ENCODE measurements at places on chromosomes 4 and X.

DNA sequence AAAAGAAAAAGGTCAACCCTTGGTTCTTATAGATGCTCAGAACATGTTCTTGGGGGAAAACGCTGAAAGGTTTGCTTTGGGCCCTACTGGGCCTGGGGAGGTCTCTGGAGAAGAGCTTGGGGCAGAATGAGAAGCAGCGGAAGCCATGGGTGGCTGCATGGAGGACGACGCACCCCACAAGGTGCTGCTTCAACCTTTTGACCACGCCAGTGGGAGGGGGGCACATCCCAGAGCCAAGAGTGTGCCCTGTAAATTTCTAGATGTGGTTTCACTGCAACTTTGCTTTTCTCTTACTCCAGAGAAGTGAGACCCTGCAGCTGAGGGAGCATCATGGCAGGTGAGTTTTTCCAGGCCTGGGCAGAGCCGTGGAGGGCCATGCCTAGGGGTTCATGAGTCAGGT, 3.2 kb downstream of the PRRG3 start:
- DNase-seq = no peak

GRCh38 chr4:83860200-83860599, 324.3 kb downstream of the GPAT3 start:
- DNase-seq = no peak

DNA sequence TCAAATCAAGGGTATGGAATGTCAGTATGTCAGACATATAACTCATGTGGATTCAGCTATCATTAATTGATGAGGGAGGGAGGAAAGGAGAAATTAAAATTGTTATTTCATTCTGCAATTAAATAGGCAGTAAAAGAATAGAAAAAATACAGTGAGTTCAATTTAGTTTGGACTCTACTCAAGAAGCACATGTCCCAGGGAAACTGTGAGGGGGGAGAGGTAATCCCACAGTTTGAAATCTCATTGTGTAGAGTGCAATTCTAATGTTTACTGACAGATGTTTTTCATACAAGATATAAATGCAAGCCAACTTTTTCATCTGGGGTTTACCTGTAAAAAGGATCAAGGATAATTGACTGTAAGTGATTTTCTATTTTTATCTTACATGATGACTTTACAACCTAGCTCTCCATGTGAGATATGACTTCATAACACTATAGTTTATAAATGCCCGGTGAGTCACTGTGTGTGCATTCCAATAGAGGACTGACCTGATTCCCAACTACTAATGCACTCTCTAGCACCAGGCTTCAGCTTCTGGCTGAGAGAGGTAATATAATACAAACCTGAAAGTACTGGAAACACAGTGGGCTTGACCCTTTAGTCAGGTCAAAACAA, 35.2 kb upstream of the SCD5 start:
- no peak for DNase-seq

DNA sequence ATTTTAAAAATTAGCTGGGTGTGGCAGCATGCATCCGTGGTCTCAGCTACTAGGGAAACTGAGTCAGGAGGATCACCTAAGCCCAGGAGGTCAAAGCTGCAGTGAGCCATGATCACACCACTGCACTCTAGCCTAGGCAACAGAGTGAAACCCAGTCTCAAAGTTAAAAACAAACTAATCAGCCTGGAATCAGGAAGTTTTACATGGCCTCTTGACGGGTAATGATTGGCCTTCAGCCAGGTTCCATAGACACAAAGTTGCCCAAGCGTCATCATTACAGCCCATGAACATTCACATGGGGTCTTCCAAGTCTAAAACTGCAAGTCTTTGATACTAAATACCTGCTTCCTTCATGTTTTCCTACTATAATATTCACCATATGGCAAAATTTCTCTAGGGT, 10.0 kb upstream of the RGN start:
- no peak for DNase-seq

- no peak for DNase-seq
Observed at GRCh38 chrX:1231850-1232465, 19.5 kb upstream of the CRLF2 start.

DNA sequence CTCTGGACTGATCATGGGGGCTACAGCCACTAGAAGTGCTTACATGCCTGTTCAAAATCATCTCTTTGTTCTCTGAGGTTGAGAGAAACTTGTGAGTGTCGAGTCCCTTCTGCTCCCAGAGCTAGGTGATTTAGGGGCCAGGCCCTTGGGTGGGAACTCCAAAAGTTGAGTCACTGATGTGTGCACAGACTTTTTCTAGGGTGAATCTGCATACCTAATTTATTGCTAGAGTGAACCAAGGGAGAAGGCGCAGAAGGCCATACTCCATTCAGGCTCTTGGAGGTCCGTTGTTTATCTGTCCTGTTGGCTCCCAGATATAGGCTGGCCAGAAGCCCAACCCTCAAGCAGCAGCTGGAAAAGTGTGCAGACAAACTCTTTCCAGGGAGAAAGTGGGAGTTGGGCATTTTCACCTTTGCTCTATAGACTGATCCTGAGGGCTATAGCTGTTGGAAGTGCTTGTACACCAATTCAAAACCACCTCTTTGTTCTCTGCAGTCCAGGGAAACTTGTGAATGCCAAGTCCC, 80.8 kb upstream of the ARX start:
- no peak for DNase-seq

GRCh38 chr4:113636877-113637276, 124.7 kb downstream of the CAMK2D start:
- no peak for DNase-seq

DNA sequence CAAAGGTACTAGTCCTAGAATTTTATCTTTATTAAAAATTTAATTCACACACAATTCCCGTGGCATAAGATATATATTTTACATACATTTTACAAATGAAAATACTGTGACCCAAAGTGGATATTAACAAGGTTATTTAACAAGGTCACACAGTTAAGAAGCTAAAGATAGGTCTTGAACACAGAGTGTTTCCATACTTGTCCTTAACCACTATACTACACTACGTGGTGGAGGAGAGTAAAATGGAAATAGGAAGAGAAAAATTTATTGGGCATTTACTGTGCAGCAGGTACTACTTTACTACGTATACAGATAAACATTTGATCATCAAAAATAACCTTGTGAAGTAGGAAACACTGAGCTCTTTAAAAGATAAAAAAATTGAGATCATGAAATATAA, 14.8 kb downstream of the TECRL start:
- no peak for DNase-seq

DNA sequence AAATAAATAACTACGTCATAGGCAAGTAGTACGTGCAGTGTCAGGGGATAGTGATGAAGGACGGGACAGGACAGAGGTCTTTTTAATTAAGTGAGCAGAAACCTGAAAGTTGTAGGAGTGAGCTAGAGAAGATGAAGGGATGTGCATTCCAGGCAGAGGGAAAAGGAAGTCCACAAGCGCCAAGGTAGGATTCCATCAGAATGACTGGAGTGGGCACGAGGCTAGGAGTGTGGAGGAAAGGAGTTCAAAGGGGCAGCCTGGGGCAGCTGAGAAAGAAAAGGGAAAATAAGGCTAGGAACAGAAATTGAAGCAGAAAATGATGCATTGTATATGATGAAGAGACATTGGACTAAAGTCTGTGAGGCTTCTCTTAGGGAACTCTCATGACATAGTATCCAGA, 192.2 kb upstream of the TLL1 start:
- DNase-seq = no peak

DNA sequence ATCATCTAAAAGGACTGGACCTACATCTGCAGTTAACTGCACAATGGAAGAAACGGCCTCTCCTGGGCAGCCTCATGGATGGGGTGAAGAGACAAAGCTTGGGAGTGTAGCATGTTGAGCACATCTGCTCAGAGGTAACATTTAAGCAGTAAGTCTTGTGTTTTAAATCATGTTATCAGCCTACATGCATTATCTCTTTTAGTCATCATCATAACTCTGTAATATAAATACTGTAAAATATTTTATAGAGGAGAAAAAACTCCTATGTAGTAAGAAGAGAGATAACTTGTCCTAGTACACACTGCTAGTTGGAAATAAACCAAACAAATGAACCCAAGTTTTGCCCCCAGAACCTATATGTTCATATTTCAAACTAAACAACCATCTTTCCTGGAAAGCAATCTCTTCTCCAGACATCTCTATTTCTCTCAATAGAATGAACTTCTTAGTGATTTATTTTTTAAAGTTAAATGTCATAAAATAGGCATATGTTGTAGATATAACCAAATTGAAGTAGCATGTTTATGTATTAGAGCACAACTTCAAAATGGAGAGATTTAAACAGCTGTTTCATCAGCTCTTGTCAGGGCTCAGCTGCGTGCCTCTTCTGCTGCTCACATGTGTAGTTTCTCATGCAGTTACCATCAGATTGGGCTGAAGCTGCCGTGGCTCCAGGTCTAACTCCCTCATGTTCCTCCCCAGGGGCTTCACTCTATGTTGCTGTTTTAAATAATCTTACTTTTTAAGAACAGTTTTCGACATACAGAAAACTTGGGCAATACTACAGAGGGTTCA, 581.8 kb upstream of the ZFP42 start:
- no peak for DNase-seq

GRCh38 chr4:151942971-151943370, 182.2 kb upstream of the GATB start:
- DNase-seq = no peak

Measured in GM12891 (cell line).